ENCODE measurements at places on chromosomes 4 and X.

GRCh38 chrX:126509923-126510322 is 42.7 kb downstream of the DCAF12L1 start:
- H3K4me1 ChIP-seq = no peaks in the 10 kb centered on the region
- H3K36me3 ChIP-seq = no peaks in the 10 kb centered on the region
- peak; percentile 10 for DNase-seq

DNA sequence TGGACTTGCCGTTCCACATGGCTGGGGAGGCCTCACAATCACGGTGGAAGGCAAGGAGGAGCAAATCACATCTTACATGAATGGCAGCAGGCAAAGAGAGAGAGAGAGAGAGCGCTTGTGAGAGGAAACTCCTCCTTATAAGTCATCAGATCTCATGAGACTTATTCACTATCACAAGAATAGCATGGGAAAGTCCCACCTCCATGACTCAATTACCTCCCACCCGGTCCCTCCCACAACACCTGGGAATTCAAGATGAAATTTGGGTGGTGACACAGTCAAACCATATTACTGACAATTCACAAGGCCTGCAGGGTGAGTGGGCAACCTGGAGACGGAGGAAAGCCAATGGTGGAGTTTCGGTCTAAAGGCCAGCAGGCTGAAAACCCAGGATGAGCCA is 394.3 kb upstream of the TRAM1L1 start:
- H3K4me3 ChIP-seq = no peak overlapping the region
- DNase-seq = no peak
- H3K27me3 ChIP-seq = no peaks in the 10 kb centered on the region
- no peak overlapping the region for H3K27ac ChIP-seq

GRCh38 chr4:76210452-76210851 is 3.2 kb downstream of the SCARB2 start:
- peaks cover 27% of the 10 kb centered on the region for H3K4me1 ChIP-seq
- no peaks in the 10 kb centered on the region for H3K36me3 ChIP-seq
- DNase-seq = no peak
- no peaks in the 10 kb centered on the region for H3K27me3 ChIP-seq
- no peak overlapping the region for H3K27ac ChIP-seq

- no peak overlapping the region for H3K27ac ChIP-seq
- no peaks in the 10 kb centered on the region for H3K36me3 ChIP-seq
- peaks cover 17% of the 10 kb centered on the region for H3K4me1 ChIP-seq
These were observed 186.4 kb upstream of the NDST3 start for GRCh38 chr4:117847849-117848248.

- DNase-seq = peak; percentile 70
- H3K4me1 ChIP-seq = peaks cover 39% of the 10 kb centered on the region
- H3K4me3 ChIP-seq = peak overlapping the region; percentile 64
- H3K27ac ChIP-seq = peak overlapping the region; percentile 62
These were observed 3.3 kb downstream of the TRIM2 start for GRCh38 chr4:153207567-153207966.

GRCh38 chr4:69689599-69689998 is 36.6 kb upstream of the UGT2A1 start:
- H3K27ac ChIP-seq = no peak overlapping the region
- H3K4me3 ChIP-seq = no peak overlapping the region
- no peaks in the 10 kb centered on the region for H3K4me1 ChIP-seq
- H3K27me3 ChIP-seq = no peaks in the 10 kb centered on the region
- peak; percentile 39 for DNase-seq

GRCh38 chrX:153821066-153821465 is 9.3 kb downstream of the PDZD4 start:
- peaks cover 51% of the 10 kb centered on the region for H3K4me1 ChIP-seq
- H3K4me3 ChIP-seq = no peak overlapping the region
- DNase-seq = no peak
- H3K27ac ChIP-seq = 0 out of 2 replicates have a peak overlapping the region, but pooled peaks have one; percentile 32
- H3K36me3 ChIP-seq = no peaks in the 10 kb centered on the region

GRCh38 chr4:21011106-21011505 is 310.8 kb downstream of the PACRGL start:
- H3K36me3 ChIP-seq = no peaks in the 10 kb centered on the region
- H3K4me1 ChIP-seq = no peaks in the 10 kb centered on the region
- no peak overlapping the region for H3K27ac ChIP-seq
- no peak overlapping the region for H3K4me3 ChIP-seq
- DNase-seq = no peak

- no peak overlapping the region for H3K27ac ChIP-seq
- no peaks in the 10 kb centered on the region for H3K27me3 ChIP-seq
- H3K4me1 ChIP-seq = peaks cover 24% of the 10 kb centered on the region
- H3K4me3 ChIP-seq = no peak overlapping the region
These were observed 27.3 kb downstream of the RWDD4 start for GRCh38 chr4:183631577-183632198.

- no peaks in the 10 kb centered on the region for H3K4me1 ChIP-seq
- no peak overlapping the region for H3K27ac ChIP-seq
- H3K36me3 ChIP-seq = no peaks in the 10 kb centered on the region
- DNase-seq = no peak
These were observed 36.0 kb upstream of the ARMCX4 start for GRCh38 chrX:101449279-101449678.

- H3K27ac ChIP-seq = no peak overlapping the region
- DNase-seq = no peak
- H3K36me3 ChIP-seq = no peaks in the 10 kb centered on the region
- no peak overlapping the region for H3K4me3 ChIP-seq
These were observed 10.7 kb upstream of the S100P start for GRCh38 chr4:6682862-6683590.
